ENCODE measurements at places on chromosomes 3 and 15.

DNA sequence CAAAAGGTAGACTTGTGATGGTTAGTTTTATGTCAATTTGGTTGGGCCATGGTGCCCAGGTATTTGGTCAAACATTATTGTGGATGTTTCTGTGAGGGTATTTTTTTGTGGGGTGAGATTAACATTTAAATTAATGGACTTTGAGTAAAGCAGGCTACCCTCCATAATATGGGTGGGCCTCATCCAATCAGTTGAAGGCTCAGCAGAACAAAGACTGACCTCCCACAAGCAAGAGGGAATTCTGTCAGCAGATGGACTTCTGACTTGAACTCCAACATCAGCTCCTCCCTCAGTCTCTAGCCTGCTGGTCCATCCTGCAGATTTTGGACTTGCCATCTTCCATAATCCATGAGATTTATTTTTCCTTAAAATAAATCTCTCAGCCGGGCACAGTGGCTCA is 55.6 kb upstream of the BNC1 start:
- DNase-seq, result no peak

- no peak for DNase-seq
Measured at GRCh38 chr3:63479661-63480035, 172.8 kb upstream of the SNTN start.

- no peak for DNase-seq
Measured at GRCh38 chr15:68022061-68022460, 32.1 kb upstream of the PIAS1 start.

- DNase-seq, result no peak
Measured at GRCh38 chr15:41905036-41905793, 11.4 kb upstream of the SPTBN5 start.

DNA sequence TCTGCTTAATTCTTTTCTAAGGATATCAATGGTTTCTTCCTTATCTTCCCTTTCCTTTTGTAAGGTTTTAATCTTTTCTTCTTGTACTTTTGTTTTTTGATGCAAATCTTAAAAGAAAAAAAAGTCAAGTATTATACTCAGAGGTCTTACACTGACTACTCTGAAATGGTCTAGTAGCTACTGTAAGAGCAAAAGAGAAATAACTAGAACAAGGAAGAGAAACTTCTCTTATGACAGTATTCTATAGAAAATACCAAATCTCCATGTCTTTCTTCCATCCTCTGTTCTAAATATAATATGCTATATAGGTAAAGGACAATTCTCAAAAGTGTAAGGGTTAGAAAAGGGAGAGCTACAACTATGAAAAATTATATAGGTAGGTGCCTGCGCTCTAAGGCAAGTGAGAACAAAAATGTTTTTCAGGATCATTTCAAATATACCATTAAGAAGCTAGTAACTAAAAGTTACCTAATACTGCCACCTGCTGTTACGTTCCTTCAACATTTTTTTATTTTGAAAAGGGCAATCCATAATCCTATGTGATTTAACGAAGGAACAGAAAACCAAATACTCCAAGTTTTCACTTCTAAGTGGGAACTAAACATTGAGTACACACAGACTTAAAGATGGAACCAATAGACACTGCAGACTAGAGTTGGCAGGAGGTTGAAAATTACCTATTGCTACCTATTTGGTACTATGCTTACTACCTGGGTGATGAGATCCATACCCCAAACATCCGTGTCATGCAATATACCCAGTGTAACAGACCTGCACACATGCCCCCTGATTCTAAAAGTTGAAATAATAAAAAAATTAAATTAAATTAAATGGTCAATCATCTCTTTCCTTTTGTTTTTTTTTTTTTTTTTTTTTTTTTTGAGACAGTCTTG is 36.7 kb downstream of the CIP2A start:
- no peak for DNase-seq

- no peak for DNase-seq
Measured at GRCh38 chr15:66785637-66786036, 83.6 kb downstream of the SMAD6 start.

DNA sequence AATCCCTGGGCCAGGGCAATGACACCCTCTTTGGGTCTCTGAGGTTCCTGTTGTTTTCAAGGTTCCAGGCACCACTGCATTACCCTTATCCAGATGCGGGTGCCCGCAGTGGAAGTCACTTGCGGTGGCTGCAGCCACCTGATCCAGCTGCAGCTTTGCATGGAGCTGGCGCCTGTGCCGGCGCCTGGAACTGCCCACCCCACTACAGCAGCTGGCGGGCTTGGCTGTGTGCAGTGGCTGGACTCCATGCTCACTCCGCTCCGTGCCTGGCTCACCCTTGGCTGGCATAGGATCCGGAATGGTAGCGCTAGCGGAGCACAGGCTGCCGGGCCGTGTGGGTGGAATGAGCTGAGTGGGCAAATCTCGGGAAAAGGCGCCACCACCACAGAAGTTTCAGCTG is 832.6 kb upstream of the CADM2 start:
- no peak for DNase-seq

- DNase-seq, result no peak
Measured at GRCh38 chr3:141603473-141604035, 116.7 kb downstream of the RASA2 start.

- DNase-seq, result no peak
Measured at GRCh38 chr3:28667646-28668621, 319.3 kb upstream of the AZI2 start.

DNA sequence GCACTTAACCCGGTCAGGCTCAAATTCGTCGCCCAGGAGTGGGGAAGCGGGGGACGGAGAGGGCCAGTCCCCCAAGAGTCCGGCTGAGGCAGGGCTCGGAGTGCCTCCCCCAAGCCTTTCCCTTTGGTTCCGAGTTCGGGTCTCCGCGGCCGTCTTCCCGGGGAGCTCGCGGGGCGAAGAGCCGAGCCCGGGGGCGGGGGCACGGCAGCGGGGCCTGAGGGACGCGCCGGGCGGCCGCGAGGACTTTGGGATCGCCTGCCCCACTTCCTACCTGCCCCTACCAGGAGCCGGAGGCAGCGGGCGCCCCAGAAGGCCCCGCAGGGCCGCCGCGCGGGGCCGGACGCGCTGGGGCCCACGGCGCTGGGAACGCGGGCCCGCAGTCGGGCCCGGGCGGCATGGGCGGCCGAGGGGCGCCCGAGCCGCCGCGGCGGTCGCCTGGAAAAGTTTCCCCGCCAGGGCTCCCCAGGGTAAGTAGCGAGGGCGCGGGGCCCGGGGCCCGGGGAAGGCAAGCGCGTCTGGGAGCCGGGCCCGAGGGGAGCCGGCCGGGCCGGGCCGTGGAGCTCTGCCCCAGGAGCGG is 2.8 kb downstream of the FURIN start:
- DNase-seq, result no peak

DNA sequence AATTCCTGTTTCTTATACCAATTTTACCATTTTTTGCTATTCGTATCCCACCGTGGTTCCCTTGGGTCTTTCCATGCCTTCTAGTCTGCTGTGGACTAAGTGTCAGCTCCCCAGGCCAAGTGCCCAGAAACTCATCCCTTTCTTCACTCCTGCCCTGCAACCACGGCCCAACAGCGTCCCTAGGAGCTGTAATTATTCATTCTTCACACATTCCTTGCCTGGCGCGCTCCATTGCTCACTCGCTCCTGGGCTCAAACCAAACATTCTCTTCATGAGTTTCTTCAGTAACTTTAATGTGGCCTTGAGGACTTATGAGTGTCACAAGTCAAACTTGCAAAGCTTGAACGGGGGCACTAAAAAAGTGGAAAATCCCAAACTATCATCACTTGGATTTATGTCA is 15.7 kb downstream of the GABRB3 start:
- no peak for DNase-seq

DNA sequence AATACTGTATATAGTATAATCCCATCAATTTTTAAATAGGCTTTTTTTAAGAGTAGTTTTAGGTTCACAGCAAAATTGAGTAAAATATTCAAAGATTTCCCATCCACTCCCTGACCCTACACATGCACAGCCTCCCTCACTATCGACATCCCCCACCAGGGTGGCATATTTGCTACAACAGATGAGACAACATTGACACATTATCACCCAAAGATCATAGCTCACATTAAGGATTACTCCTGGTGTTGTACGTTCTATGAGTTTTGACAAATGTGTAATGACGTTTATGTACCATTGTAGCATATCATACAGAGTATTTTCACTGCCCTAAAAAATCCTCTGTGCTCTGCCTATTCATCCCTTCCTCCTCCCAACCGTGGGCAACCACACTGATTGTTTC is 39.3 kb downstream of the LHFPL4 start:
- DNase-seq, result no peak

DNA sequence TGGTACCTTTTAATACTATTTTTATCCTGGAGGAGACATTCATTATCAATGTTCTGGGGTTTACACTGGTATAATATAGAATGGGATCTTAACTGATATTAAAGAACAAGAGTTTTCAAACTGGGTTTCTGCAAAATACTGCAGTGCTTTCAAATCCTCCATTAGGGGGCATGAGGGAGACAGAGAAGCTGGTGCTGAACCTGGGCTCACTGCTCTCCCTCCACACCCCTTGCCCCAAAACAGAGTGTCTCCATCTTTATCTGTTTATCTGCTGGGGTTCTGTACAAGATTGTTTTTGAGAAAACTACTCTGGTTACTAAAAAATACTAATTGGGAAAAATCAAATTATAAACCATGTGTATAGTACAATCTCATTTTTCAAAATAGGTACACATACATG is 41.7 kb downstream of the CADPS start:
- no peak for DNase-seq

DNA sequence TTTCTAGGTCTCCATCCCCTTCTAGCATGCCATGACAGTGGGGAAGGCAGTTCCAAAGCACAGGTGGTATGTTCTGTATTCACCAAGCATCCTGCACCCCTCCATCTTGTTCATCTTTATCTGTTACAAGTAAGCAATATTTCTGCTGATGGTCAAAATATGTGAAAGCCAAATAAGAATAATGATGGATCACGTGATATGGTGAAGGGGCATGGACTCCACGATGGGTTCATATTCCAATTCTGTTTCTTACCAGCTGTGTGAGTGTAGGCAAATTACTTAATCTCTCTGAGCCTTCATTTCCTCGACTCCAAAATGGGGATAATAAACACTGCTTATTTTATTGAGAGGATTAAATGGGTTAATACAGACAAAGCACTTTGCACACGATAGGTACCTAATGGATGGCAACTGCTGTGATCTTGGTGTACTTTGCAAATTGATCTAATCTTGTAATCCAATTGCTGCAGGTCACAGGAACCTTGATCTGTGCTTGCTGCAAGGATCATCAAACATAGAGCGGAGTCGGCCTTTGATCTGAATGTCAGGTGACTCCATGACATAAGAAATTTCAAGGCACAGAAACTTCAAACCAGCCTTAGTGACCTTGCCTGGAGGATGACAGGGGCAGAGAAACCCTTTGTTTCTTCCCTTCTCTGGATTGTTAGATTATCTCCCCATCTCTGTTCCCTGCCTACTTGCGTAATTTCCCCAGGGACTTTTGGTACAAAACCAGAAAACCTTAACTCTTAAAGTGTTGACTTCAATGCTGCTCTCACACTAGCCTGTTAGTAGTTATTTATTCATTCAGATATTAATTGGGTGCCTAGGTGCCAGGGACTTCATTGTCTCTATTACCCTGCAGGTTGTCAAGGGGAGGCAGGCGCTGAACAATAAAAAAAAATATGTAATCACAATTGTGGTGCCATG is 25.8 kb downstream of the SIAH2 start:
- no peak for DNase-seq

Measured in activated CD8-positive, alpha-beta memory T cell treated with anti-CD3 and anti-CD28 coated beads for 1 hour (primary cell).